NCI-H2227 treated with DMSO at 0.1 percent for 48 hours (cell line): ENCODE measurements at places on chromosomes 3 and 15.

GRCh38 chr3:170539897-170540296, 46.0 kb downstream of the SLC7A14 start:
- no peak for DNase-seq

DNA sequence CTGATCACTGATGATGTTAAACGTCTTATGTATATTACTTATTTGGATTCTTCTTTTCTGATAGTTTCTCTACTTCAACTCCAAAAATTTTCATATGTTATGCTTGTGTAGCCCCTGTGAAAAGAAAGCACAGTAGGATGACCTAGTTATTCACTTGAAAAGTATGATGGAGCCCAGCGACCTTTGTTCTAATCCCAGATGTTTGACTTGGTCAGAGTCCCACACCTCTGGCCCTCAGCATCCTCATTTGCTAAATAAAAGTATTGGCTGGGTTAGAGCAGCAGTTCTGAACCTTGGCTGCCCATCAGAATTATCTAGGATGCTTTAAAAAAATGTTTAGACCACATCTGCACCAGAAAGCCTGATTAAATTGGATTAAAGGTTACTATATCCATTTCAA, 173.7 kb downstream of the ATG7 start:
- no peak for DNase-seq

- no peak for DNase-seq
These were observed 1.8 kb downstream of the ULK3 start for GRCh38 chr15:74840851-74841775.

GRCh38 chr3:27319847-27320526, 49.2 kb downstream of the NEK10 start:
- no peak for DNase-seq

- no peak for DNase-seq
These were observed 35.6 kb upstream of the PPP4R2 start for GRCh38 chr3:72960812-72961518.

GRCh38 chr3:78889348-78889747, 878.5 kb downstream of the ROBO1 start:
- no peak for DNase-seq

- DNase-seq: no peak
These were observed 22.5 kb upstream of the EPHB1 start for GRCh38 chr3:134772591-134772990.

- DNase-seq: peak; percentile 22
These were observed 43.1 kb upstream of the ZNF774 start for GRCh38 chr15:90309020-90309419.

DNA sequence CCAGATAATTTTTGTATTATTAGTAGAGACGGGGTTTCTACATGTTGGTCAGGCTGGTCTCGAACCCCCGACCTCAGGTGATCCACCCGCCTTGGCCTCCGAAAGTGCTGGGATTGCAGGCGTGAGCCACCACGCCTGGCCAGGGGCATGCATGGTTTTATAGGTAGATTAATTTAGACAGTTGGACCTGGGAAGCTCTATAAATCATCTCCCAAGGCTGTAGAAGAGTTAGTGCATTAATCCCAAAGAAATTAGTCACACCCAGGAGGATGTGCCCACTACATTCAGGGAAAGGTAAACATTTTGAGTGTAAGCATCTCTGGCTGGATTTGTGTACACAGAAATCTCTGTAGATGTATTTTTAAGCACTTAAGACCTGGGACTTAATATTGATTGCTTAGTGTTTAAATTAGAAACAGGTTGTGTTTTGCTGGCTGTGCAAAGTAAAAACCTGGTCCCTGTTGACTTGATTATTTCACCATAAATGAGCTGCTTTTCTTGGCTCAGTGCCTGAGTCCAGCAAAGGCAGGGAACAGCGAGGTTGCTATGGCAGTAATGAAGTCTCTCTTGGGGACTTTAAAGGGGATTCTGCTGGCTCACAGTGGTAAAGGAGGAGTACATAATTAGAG, 19.2 kb downstream of the EXOSC7 start:
- peak; percentile 11 for DNase-seq

- DNase-seq: no peak
These were observed 53.0 kb upstream of the STXBP5L start for GRCh38 chr3:120854908-120855526.

DNA sequence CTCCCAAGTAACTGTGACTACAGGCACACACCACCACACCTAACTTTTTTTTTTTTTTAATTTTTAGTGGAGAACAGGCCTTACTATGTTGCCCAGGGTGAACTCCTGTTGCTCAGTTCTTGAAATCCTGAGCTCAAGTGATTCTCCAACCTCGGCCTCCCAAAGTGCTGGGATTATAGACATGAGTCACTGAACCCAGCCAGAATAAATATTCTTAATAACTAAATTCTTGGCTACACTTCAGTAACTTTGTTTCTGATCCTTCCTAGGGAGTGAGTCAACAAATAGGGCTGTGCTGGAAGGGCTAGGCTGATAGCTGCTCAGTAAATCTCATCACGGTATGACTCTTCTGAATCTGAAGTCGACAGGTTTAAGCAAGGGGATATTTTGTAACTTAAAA, 56.6 kb downstream of the P3H2 start:
- no peak for DNase-seq
